ENCODE measurements at places on chromosomes 16 and 17.

GRCh38 chr17:42317266-42317845 lies 29.1 kb downstream of the STAT5A start:
- no peak for DNase-seq

GRCh38 chr17:72421128-72422092 lies 300.6 kb downstream of the SOX9 start:
- no peak for DNase-seq

- DNase-seq: no peak
Observed at GRCh38 chr16:76175718-76176117, 101.5 kb upstream of the CNTNAP4 start.

DNA sequence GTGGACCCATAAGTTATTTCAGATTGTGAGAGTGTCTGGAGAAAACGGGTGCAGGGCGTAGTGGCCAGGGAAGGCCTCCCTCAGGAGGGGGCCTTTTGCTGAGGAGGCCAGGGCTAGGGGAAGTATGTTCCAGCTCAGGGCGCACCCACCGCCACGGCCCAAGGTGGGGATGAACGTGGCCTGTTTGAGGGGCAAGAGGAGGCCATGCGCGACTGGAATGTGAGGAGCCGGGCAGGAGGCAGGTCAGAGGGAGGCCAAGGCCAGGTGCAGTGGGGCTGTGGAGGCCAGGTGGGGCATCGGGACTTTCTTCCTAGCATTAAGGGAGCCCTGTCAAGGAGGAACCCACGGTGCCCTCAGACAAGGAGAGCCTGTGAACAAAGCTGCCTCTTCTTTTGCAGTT lies 26.7 kb downstream of the SLC12A3 start:
- DNase-seq: no peak

DNA sequence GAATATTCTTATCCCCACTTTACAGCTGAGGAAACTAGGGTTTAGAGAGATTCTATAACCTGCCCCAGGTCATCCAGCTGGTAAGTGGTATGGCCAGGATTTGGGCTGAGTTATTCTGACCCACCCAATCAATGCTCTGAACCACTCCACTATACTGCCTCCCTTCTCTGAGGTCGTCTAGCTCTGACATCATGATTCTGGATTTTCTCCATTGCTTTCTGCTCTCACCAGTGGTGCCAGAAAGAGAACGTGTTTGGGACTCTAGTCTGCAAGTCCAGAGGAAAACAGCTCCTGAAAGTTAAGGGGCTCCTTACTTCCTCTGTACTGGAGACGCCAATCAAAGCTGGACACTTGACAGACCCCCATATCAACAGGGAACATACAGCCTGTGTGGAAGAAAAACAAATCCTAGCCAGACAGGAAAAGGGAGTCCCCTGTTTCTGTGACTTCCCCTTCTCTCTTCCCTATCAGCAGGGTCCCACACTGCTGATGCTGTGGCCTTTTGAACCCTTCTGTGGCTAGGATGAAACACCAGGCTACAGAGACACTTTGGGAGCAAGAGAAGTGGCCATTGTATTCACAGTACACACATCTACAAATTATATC lies 6.0 kb upstream of the EZH1 start:
- DNase-seq: no peak

DNA sequence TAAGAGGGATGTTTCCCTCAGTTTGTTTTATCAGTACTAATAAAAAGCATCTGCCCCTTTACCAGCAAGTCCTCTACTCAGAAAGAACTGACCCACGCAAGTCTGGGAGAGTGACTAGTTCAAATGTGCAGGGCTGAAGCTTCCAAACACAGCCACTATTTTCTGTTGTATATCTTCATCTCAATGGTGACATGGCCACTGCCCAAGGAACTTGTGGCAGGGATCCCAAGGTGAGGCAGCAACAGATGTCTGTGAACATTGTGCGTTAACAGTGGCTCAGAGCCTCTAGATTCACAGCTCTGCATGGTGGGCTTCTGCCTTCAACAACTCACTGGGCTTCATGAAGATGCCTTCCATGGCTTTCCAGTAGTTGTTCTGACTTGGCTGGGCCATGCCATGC lies 3.7 kb upstream of the BLTP2 start:
- DNase-seq: no peak

DNA sequence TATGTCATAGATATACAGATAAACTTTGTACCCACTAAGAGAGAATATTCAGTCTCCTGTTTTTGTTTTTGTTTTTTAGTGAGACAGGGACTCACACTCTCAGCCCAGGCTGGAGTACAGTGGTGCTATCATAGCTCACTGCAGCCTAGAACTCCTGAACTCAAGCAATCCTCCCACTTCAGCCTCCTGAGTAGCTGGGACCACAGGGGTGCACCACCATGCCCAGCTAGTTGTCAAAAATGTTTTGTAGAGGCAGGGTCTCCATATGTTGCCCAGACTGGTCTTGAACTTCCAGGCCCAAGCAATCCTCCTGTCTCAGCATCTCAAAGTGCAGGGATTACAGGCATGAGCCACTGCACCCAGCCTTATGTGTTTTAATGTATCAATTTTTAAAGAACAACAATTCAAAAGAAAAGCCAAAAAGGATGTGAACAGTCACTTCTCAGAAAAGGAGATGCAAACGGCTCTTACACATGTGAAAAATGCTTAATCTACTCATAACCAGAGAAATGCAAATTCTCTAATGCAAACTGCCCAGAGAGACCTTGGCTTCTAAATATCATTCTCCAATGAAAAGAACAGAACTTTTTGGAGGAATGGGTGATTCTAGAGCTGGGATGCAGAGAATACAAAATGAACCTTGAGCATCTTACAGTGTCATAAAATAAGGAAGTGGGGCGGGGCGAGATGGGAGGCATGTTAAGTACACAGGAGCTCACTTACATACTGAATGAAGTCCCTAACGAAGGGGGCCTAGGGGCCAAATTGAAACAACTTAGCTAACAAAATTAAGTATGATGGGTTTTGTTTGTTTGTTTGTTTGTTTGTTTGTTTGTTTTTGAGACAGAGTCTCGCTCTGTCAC lies 7.3 kb upstream of the CMTM3 start:
- no peak for DNase-seq
